Right lung (tissue), 10 donors: ENCODE measurements at places on chromosomes 4 and X. TPM values are rescaled to one million over a fixed set of nuclear protein-coding genes. Genes with fewer than 3 reads are reported as not detected.
A peak's percentile ranks its signal among the peaks of the same experiment; 100 is the strongest.

DNA sequence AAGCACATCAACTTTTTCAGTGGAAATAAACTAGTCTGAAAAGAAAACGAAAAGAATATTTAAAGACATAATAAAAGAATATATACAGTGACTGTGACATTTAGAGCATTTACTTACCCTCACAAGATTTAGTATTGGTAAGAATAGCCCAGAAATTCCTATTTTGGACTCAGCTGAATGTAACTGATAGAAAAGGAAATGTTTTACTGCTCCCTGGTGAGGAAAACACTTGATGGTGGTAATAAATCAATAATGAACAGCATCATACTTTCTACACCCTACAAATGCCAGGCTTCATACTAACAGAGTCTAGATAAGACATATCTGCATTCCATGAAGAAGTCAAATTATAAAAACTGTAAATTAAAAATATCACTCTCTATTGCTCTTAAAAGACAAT lies 753.5 kb upstream of the PCDH10 start:
- DNase-seq = no peak

Gene FABP2
- polyA plus RNA-seq = not detected

DNA sequence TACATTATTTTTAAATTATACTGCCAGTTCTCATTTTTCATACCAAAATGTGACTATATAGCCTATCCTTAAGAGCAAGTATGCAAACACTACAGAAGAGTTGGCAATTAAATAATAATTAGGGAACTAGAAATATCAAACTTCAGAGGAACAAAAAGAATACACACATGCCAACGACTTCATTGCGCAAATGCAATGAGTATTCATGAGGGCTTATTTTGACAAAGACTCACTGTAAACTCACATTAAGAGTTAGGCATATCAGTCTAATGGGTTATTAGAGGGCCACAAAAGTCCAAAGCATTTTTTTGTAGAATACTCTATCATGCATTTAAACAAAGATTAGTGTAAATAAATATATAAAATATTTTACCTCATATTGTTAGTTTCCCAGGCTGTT lies 31.6 kb downstream of the SLC10A7 start:
- DNase-seq = no peak

Gene SMAD1
- 52.8 TPM for polyA plus RNA-seq

Gene ZNF157
- 0.84 TPM for polyA plus RNA-seq

- DNase-seq = no peak
Observed at GRCh38 chr4:151951671-151952050, 190.9 kb upstream of the GATB start.

Gene PITX2
- not detected for polyA plus RNA-seq

DNA sequence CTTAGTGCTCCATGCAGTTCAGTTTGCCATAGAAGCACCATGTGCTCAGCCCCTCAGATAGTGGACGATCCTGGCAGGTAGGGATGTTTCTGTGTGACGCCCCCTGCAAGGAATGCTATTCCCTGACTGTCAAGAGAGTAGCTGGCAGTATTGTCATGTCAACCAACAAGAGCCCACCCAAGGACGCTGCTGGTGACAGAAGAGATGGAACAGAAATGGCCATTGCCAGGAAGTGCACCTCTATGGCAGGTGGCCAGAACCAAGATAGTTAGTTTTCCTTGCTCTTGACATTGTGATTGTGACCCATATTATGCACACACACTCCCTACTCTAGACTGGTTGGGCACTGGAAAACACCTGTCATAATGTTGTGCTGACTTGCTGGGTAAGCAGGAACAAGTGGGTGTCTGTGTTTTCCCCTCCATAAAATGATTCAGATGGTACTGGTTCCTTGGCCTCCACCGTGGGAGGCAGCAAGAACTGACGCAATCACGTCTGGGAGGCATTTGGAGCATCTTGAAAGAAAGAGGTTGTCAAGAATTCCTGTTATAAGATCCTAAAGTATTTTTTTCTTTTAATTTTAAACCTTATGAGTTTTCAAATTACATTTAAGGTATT lies 507.9 kb downstream of the MID1IP1 start:
- no peak for DNase-seq

DNA sequence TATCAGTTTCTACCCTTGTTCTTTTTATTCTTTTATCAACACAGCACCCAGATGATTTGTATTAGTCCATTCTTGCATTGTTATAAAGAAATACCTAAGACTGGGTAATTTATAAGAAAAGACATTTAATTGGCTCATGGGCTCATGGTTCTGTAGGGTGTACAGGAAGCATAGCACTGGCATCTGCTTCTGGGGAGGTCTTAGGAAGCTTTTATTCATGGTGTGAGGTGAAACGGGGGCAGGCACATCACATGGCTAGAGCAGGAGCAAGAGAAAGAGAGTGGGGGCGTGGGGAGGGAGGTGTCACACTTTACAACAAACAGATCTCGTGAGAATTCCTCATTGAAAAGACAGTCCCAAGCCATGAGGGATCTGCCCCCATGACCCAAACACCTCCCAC lies 285.3 kb downstream of the SMARCA1 start:
- DNase-seq = no peak

DNA sequence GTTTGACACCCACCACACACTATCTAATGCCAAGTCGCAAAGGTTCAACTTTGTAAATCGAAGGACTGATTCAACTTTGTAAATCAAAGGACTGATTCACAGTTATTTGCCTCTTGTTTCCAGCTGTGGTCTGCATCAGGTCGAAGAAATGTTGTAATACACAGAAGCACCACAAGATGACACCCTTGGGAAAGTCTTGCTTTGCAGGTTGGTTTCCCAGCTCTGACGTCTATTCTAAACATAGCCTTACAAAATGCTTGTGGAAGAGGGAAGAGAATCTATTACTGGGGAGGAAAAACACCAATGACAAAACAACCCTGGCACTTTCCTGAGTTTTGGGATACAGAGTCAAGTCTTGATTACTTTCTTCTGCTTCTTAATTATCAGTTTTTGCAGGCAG lies 35.3 kb downstream of the SUPT20HL1 start:
- peak; percentile 71 for DNase-seq

GRCh38 chr4:101355767-101356702 lies 8.7 kb upstream of the PPP3CA start:
- DNase-seq = no peak

GRCh38 chr4:117700111-117700892 lies 334.0 kb upstream of the NDST3 start:
- no peak for DNase-seq

GRCh38 chrX:15721911-15722310 lies 16.2 kb upstream of the CA5B start:
- DNase-seq = no peak

Gene PCDH18
- 125 TPM for polyA plus RNA-seq

DNA sequence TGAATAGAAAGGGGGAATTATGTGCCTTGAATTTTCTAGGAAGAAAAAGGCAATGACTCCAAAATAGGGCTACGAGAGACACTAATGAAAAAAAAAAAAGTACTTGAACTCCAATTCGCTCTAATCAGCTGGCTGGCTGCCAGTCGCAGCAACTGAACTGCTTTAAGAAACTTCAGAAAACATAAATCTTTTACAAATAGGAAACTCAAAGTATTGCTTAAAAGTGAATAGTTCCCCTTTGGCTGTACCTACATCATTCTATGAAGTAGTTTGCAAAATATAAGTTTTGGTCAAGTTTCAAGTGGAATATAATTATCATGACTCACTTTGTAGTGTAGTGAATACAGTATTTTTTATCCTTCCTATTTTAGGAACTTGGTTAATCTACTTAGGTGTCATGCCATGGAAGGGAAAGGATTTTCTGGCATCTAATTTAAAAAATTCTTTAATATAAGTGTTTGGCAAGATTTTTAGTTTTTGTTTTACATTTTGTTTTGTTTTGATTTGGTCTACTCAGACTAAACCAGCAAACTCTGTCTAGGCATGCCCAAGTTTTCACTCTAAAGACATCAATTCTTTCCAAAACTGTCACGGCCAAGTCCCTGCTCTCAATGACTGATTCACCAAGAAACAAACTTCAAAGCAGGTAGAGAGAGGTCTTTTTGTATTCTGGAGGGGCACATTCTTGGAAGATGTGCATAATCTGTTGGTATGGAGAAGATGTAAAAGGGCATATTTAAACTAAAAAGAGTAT lies 382.4 kb upstream of the GALNT7 start:
- peak; percentile 12 for DNase-seq

- no peak for DNase-seq
Observed at GRCh38 chrX:84240848-84241565, 53.0 kb upstream of the RPS6KA6 start.

Gene DGKK
- polyA plus RNA-seq = 0.09 TPM

DNA sequence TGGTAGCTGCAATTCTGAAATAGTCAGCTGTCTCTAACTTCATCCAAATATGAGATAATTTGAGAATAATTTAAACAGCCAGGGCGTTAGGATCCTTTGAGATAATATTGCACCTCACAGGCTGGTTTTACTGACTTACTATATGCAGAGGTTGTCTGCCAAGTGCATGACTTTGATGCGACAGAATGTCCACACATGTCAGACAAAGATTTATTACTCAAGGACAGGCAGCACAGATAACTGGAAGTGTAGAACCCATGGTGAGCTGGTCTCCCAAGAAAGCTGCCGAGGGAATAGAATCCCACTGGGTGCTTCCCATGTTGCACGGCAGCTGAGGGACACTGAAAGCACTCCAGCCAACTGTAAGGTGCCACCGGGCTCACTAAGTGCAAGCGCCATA lies 166.2 kb upstream of the GALNTL6 start:
- no peak for DNase-seq

Gene SMARCAD1
- polyA plus RNA-seq = 72.0 TPM

DNA sequence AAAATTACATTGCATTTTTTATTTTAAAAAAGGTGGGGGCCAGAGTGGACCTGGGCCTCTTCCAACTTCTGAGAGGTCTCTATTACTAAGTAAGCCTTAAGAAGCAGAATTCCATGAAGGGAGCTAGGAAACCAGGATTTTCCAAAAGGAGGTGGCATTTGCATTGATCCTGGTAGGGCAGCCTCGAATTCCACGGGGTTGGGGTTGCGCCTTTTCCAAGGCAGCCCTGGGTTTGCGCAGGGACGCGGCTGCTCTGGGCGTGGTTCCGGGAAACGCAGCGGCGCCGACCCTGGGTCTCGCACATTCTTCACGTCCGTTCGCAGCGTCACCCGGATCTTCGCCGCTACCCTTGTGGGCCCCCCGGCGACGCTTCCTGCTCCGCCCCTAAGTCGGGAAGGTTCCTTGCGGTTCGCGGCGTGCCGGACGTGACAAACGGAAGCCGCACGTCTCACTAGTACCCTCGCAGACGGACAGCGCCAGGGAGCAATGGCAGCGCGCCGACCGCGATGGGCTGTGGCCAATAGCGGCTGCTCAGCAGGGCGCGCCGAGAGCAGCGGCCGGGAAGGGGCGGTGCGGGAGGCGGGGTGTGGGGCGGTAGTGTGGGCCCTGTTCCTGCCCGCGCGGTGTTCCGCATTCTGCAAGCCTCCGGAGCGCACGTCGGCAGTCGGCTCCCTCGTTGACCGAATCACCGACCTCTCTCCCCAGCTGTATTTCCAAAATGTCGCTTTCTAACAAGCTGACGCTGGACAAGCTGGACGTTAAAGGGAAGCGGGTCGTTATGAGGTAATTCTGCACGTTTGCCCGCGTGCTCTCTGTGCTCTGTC lies at the start of gene PGK1:
PGK1 (plus strand) TSS at position 626 of the 824 bp plus-strand sequence; CDS start at position 719, 93 bp downstream.
- DNase-seq = peak; percentile 96

Gene FOXR2
- polyA plus RNA-seq = not detected

Gene CENPVL2
- not detected for polyA plus RNA-seq

- no peak for DNase-seq
Observed at GRCh38 chrX:146241902-146242301, 424.3 kb downstream of the SLITRK2 start.

Gene WAS
- 4.7 TPM for polyA plus RNA-seq

DNA sequence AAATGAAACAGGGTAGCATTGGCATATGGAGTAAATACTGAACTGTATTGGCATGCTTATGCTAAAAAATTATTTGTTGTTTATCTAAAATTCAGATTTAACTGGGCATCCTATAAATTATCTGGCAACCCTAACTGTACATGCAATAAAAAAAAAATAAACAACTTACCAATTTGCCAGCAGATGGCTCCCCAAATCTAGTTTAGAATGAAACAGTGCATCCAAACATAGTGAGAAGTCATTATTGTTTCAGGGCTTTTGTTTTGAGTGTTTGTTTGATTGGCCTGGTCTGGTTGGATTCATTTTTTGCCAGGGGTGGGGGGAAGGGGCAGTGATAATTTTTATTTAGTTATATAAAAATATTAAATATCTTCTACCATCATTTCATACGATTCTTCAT lies 12.8 kb upstream of the NSUN7 start:
- DNase-seq = peak; percentile 39

Gene USP17L12
- not detected for polyA plus RNA-seq

DNA sequence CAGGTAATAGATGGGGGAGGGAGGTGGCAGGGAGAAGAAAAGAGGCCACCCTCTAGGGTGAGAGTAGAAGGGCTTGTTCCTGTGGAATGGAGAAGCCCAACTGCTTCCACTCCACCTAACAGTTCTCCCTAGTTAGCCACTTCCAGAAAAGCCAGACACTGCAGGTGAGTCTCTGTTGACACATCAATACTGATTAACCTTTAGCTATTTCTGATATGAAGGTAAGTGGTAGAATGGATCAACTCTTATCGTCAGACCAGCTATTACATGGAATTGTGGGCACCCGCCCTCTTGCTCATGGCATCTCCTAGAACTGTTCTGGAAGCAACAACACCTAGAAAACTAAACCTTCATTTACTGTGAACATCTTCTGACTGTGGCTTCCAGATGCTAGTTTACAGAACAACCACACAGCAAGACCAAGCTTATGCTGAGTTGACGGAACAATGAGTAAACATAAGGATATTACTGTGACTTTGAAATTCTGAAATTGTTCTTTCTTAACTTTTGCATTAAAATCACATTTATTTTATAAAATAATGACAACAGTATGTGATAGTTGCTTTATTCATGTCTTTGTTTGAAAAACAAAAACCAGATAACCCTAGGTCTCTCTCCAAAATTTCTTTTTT lies 44.7 kb downstream of the ANXA3 start:
- no peak for DNase-seq

Gene EDA2R
- 0.84 TPM for polyA plus RNA-seq

Gene VAMP7
- 51.6 TPM for polyA plus RNA-seq

- no peak for DNase-seq
Observed at GRCh38 chrX:137563681-137564651, 2.0 kb upstream of the ZIC3 start.

DNA sequence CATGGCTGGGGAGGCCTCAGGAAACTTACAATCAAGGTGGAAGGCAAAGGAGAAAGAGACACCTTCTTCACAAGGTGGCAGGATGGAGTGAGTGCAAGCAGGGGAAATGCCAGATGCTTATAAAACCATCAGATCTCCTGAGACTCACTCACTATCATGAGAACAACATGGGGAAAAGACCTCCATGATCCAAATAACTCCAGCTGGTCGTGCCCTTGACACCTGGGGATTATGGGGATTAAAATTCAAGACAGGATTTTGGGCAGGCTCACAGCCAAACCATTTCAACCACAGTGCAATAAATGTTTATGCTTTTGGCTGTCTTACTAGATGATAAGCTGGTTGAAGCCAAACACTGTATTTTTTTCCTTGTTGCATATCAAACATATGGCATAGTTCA lies 1112.4 kb downstream of the STIM2 start:
- no peak for DNase-seq

DNA sequence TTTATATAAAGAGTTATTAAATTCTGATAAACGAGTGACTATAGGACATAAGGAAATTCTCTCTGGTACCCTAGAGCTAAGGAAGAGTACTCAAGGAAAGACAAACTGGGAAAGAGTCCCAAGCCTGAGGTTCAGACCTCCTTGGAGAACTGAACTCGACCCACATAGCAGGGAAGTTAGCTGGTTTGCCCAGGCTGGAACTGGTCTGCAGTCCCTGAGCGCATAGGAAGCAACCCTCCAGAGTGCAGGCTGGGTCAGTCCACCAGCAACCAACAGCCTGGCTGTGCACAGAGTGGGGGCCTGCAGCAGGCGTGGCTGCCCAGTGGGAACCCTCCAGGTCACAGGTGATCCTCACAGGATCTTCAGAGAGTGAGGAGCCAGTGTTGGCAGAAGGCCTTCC lies 114.1 kb downstream of the SOWAHB start:
- DNase-seq = no peak
